ENCODE measurements at places on chromosomes 1 and 21.

DNA sequence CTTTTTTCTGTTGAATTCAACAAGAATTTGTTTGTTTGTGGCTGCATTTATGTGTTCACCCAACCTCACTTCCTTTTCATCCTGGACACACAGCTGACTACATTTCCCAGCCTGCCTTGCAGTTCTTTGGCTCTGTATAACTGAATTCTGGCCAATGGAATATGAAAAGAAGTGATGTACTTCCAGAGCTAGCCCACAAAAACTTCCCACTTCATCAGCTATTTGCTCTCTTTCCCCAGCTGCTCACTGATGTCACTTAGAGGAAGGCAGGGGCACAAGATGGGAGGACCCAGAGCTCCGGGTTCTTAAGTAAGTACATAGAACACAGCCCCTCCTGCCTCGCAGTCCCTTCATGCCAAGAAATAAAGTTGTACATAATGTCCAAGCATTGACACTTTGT, 235.0 kb upstream of the FGGY start:
- DNase-seq, result no peak

DNA sequence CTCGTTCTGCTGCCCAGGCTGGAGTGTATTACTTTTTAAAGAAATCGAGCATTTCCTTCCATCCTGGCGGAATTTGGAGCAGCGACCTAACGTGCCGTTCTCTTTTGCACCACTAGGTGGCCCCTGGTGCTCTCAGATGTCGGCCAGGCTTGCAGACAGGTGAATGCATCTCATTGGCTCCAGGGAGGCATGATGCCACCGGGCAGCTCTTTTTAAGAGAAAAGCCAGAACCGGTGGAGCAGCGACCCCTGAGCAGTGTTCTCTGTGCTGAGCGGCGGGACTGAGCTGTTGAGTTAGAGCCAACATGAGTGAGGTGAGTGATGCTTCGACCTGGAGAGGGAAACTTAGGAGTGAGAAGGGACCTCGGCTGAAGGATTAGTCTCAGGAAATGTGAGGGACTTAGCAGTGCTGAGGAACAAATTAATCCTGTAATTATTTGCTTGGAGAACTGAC, at the start of gene PCP4:
TSS of gene PCP4 (plus strand) at position 241 of the 453 bp plus-strand sequence. CDS start at position 305, 64 bp downstream.
- no peak for DNase-seq

DNA sequence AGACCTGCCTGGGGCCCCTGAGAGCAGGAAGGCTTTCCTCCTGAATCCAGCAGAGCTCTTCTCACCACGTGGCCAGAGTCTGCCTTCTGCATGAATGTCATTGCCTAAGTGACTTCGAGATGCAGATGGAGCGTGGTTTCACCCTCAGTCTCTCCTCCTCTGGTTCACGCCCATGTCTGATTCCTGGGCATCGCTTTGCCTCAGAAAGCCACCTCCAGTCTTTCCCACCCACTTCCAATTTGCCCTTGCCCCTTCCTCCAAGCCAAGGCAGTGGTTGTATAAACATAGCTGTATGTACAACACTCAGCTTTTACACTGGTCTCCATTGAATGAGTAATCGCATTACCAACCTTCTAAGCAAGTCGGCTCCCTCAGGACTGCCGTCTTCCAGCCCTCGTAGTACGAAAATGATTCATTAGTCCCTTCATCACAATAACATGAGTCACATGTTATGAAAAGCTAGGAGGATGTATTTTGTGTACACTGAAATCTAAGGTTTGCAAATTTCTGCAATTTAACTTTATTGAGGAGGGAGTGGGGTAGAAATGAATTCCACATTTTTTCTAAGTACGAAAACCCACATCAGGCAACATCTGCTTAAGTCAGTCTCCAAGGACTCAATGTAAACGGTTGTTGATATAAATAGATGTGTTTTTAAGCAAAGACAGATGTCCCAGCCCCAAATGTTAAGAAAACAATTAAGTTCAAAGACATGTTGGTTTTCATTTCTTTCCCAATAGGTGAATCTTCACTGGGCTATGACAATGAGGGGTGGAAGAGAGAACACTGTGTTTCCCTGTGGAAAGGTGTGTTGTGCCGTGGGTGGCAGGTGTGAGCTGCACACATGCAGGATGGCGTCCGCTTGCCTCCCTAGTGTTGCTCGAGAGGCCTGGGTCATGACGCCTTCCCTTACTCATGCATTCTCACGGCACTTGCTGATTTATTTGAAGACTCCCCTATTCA, 32.3 kb upstream of the ETS2 start:
- DNase-seq, result no peak

- DNase-seq, result no peak
Observed at GRCh38 chr1:165882168-165882837, 54.9 kb downstream of the UCK2 start.

DNA sequence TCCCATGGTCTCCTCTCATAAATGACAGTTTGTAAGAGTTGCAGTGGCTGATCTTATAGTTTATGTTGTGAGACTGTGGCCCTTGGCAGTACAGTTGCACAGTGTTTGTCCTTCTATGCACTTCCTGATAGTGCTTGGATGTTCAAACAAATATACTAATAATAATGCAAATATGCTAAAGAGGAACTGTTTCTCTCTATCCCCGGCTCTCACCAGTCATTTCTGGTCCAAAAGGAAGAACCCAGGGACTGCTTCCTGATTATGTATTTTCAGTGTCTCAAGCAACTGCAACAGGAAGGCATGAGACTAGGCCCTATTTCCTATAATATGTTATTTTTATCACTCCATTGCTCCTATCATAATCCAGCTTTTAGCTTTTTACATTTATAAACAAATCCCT, 17.0 kb upstream of the SUCO start:
- DNase-seq, result no peak

Data from stimulated activated CD8-positive, alpha-beta memory T cell treated with anti-CD3 and anti-CD28 coated beads, Interleukin-4, amount 100 ng/mL, for 1 hour (primary cell).